ENCODE measurements at places on chromosomes 4 and X.

DNA sequence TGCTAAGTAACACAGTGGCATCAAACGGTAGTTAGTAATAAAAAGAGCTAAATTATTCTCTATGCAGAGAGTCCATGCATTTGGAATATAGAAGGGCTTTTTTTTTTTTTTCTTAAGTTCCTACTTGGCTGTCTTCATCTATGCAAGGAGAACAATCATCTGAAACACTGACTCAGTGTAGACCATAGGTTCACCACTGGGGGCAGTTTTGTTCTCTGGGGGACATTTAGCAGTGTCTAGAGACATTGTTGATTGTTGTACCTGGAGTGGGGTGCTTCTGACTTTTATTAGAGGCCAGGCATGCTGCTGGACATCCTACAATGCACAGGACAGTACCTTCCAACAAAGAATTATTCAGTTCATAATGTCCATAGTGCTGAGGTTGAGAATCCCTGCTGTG is 41.2 kb downstream of the TMA16 start:
- no peak for DNase-seq

- no peak for DNase-seq
These were observed 99.4 kb upstream of the STK26 start for GRCh38 chrX:131923614-131924250.

DNA sequence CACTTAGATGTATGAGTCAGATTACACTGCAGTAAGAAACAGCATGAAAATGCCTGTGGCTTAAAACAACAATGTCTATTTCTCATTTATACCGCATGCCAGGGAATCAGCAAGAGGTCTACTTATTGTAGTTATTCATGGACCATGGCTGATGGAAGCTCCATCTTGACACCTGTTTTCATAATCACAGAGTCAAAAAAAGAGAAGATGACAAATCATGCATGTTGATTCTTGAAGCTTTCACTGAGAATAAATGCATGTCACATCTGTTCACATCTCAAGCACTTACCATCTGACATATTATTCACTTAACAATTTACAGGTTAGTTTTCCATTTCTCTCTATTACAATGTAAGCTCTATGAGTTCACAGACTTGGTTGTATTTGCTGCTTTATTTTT is 194.2 kb upstream of the SLITRK2 start:
- no peak for DNase-seq

- DNase-seq, result no peak
These were observed 2.1 kb upstream of the FAT1 start for GRCh38 chr4:186725469-186726425.

GRCh38 chrX:39749135-39749534 is 348.6 kb downstream of the BCOR start:
- DNase-seq, result no peak

GRCh38 chr4:164379694-164380093 is 374.2 kb upstream of the SMIM31 start:
- DNase-seq, result no peak

- no peak for DNase-seq
These were observed 65.6 kb downstream of the ATXN3L start for GRCh38 chrX:13254076-13254785.
